ENCODE measurements at places on chromosomes 13 and 19.

GRCh38 chr19:33673996-33674625, 52.4 kb downstream of the CHST8 start:
- DNase-seq, result no peak

- DNase-seq, result no peak
Measured at GRCh38 chr19:2042485-2043250, 8.4 kb downstream of the MKNK2 start.

GRCh38 chr19:40716031-40716481, 630 bp downstream of the COQ8B start:
- no peak for DNase-seq

DNA sequence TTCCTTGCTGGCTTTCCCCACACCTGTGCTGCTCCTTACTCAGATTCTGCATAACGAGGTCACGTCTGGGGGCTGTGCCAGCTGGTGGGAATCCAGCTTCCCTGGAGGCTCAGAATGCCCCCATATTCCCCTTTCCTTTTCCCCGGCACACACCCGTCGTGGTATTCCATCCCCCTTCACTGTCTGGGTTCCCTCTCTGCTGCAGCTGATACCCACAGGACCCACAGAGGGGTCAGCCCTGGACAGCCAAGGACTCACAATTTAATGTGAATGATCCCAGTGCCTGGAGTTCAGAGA, 4.2 kb upstream of the MYH14 start:
- DNase-seq, result no peak

- DNase-seq, result no peak
Measured at GRCh38 chr13:109836629-109837607, 50.5 kb upstream of the IRS2 start.

DNA sequence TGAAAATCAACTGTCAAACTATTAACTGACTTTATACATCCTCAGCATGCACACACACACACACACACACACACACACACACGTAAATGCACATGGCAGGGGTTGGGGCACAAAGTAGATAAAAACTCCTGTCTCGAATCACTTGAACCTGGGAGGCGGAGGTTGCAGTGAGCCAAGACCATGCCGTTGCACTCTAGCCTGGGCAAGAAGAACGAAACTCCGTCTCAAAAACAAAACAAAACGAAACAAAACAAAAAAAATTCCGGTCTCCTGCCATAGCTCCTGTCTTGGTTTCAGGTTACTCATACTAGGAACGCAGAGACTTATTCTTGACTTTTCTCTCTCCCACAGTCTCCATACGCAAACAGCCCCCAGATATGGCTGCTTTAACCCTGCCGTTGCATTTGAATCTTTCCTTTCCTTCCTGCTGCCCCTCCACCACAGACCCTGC, 148.9 kb downstream of the SHISA2 start:
- DNase-seq, result no peak

GRCh38 chr13:32881074-32881776, 135.0 kb upstream of the KL start:
- peak; percentile 77 for DNase-seq
